ENCODE measurements at places on chromosomes 12 and 14. TPM values are rescaled to one million over a fixed set of nuclear protein-coding genes. Genes with fewer than 3 reads are reported as not detected.

DNA sequence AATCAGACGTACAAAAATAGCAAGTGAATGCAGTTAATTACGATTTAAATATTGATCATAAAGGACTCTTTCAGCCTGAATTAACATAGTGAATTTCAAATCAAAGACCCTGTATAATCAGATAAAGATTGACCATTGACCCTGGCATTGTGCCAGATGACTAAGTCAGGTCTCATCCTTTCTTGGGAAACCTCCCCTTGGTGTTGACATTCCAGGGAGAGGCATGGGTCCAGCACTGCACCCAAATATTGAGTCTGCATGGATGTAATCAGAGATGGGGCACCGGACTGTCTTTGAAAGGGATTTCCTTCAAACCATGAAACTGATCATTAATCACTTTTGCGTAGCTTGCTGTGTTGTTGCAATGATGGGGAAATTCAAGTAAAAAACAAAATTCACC is 1138.2 kb downstream of the BCL11B start:
- no peak for DNase-seq

DNA sequence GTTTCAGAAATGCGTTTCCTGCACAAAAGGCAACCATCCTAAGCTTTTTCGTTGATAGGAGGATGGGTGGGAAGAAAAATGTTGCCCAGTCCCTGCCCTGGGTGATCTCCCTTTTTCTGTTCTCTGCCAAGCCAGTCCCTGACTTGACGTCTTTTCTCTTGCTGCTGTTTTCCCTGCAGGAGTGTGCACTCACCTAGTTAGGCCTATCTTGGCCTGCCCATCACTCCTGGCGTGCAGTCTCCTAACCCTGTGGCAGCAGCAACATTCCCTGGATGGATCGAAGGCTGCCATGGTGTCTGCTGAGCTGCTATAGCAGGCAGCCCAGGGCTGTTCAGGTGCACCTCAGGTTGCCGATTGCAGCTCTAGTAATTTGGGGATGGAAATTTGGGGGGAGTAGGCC is 1.2 kb downstream of the UNC119B start:
- no peak for DNase-seq

Gene KTN1
- polyA plus RNA-seq: 141 TPM

DNA sequence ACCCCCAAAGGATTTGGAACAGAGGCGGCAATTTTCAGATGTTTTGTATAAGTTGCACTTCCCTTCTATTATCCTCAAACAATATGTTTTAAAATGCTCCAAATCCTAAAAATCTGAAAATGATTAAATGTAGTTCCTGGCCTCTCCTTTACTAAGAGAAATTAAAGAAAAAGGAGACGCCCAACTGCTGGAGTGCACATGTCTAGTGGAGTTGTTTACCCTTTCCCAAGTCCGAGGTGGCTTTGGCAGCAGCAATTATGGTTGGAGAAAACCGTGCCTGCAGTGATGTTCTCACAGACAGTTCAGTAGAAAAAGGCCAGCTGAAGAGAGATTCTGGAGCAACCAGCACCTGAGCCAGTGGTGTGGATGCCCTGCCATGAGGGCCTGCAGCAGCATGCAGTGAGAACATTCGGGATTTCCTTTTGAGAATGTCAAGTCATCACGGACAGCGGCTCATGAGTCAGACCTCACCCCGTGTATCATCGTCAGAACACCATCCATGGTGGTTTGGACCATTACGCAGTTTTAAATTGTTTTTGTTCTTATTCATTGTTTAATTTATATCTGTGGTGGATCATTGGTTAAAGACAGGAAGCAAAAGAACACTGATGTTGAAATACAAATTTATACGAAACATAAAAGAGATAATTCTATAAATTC is 179.0 kb upstream of the KRR1 start:
- no peak for DNase-seq

Gene TSPAN9
- polyA plus RNA-seq: 98.9 TPM

GRCh38 chr12:126907900-126908764 is 1358.8 kb upstream of the TMEM132C start:
- DNase-seq: no peak

- DNase-seq: no peak
Measured at GRCh38 chr14:76413962-76414600, 38.1 kb downstream of the ESRRB start.

DNA sequence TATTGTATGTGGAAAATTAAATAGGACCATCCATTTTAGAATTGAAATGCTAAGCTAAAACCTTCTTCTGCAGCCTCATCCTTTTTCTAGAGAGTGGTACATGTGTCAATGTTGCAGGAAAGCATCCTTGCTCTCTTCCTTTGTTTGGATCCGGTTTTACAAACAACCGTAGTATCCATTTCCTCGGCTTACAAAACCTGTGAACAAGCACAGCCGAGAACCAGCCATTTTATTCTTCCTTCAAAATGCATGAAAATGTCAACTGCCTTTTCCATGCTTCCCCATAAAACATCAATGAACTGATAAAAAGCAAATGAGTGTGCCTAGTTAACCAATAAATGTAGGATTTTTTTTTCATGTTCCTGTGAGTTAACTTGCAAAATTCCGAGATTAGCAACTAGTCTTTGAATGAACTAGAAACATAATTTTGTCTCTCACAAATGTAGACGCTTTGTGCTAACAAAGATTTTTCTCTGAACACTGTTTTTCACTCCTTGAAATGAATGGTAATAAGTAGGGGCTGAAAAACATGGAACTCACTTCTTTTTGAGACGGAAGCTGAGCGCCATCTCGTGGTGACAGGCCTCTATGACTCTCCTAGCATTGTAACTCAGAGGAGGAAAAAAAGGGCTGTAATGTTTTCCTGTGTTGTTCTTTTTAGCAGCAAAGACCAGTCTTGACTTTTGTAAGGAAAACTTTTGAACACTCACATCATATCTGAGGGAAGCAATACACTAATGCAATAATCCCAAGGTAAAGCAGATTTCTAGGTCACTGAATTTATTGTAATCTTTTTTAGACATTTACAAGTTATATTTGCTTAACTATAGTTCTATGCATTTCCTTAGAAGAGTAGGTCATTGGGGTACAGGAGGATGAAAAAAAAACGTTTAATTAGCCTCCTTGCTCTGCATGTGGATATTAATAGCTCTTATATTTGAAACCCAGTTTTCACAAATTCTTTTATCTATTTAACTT is 157.4 kb upstream of the FOXG1 start:
- peak; percentile 73 for DNase-seq

Gene CLEC9A
- 0.12 TPM for polyA plus RNA-seq

GRCh38 chr14:90381999-90382451 is 14.8 kb upstream of the CALM1 start:
- DNase-seq: peak; percentile 46

DNA sequence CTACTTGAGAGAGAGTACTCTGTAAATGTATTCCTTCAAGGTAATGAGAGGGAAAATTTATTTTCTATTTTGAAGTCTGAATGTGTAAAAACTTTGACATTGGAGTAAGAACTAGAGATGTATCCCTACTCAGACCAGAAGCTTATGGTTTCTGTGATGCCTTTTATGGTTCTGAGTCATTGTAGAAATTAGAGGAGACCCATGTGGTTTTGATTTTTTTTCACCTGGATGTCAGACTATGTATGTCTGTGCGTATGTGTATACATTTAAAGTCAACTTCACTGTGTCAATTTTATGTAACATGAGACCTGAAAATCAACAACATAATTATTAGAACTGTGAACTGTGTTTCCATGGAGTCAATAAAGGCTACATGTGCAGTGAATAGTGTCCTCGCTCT is 302.0 kb downstream of the TRHDE start:
- DNase-seq: no peak

DNA sequence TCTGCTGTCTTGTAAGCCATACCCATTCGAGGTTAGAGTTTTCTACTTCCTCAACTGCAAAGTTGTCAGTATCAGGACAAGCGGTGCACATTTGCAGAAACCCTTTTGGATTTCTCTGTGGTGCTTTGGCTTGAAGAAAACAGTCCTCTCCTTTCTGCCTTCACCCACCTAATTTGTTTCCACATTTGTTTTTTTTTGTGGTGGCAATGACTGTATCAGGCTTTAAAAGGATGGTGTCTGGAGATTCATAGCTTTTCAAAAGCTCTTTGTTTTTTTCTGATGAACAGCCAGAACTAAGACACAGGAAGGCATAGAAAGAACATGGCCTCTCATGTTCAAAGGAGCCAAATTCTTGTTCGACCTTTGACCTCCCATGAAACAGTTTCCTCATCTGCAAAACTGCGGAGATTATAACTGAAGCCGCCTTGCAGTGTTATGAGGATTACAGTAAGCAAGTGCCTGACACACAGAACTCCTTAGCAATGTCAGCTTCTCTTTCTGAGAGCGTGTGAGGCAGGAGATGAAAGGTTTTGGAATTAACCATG is 270.6 kb upstream of the TBX3 start:
- DNase-seq: no peak
